Glomerular endothelial cell (primary cell): ENCODE measurements at places on chromosomes 4 and X. TPM values are rescaled to one million over a fixed set of nuclear protein-coding genes. Genes with fewer than 3 reads are reported as not detected.

Gene MAGEC3
- total RNA-seq = not detected in 2 replicates

DNA sequence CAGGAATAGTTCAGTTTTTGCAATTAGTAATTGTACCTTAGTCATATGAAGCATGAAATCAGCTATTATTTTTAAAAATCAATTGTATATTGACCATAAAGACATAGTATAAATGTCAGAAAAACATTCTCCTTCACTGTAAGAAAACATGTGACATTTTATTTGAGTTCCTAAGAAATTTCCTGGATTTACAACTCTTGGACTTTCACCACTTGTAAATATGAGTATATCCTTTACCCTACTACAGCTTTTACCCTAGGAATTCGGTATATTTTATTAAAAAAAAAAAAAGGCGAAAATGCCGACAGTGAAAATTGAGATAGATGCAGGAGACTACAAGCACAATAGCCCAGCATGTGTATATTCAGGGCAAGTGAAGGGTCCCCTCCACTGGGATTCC is 14.9 kb downstream of the ADH1A start:
- DNase-seq = no peak

- DNase-seq = no peak
These were observed 473.4 kb upstream of the GNPDA2 start for GRCh38 chr4:45199736-45200135.

DNA sequence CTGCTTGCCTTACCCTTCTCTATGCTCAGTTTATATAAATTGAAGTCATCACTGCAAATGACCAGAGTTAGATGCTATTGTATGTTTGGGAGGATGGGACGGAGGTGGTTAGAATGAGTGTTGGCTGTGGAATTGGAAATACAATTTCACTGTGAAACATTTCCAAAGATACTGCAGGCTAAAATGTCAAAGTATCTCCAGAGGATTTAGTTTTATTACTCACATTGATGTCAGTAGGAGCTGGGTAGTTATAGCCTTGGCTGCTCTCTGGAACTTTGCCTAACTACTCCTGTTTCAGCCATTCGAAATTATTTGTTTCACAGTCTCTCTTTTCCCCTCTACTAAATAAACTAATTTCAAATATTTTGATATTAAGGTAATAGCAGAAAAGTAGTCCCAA is 92.6 kb upstream of the PPP3CA start:
- DNase-seq = no peak

GRCh38 chr4:109764376-109764775 is 34.5 kb upstream of the PLA2G12A start:
- DNase-seq = no peak

DNA sequence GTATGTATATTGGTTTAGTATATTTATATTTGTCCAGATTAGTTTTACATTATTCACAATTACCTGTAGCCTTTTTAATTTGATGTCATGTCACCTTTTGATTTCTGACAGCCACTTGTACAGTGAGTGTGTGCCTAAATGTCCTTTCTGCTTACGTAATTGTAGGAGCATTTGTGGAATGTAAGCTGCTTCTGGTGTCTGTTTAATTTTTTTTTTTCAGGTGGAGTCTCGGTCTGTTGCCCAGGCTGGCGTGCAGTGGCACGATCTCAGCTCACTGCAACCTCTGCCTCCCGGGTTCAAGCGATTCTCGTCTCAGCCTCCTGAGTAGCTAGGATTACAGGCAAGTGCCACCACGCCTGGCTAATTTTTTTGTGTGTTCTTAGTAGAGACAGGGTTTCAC is 91.2 kb upstream of the XAGE2 start:
- DNase-seq = no peak

DNA sequence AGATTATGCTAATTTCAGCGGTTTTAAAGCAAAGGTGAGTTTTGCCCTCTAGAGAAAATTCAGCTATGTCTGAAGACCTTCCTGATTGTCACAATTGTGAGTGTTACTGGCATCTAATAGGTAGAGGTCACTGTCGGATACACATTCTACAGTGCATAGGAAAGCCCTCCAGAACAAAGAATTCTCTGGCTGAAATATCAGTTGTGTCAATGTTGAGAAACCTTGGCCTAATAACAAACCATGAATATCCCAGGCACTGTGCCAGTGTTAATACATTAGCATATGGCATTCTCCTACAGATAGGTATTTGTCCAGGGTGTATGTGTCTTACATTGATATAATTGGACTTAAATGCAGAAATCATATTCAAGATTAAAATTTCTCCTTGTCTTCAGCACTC is 294.3 kb downstream of the FSTL5 start:
- no peak for DNase-seq

- no peak for DNase-seq
These were observed 84.3 kb upstream of the AFF2 start for GRCh38 chrX:148416142-148416541.
